ENCODE measurements at places on chromosomes 1 and 21.

DNA sequence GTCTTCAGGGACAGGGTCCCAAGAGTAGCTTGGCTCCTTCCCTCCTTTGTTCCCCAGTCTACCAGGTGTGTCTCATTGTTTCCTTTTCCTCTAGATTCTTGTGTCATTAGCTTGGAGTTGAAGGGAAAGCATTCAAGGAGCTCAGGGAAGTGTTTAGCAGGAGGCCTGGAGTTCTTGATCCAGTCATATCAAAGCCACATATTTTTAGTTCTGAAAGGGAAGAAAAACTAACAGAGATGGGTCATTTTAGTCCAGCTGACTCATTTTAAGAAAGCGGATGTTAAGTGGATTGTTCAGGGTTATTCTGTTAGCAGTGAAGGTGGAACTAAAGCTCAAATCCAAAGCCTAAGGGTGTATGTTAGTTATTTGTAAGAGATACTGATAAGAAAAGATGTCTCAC is 721 bp downstream of the C1orf54 start:
- no peak for DNase-seq

DNA sequence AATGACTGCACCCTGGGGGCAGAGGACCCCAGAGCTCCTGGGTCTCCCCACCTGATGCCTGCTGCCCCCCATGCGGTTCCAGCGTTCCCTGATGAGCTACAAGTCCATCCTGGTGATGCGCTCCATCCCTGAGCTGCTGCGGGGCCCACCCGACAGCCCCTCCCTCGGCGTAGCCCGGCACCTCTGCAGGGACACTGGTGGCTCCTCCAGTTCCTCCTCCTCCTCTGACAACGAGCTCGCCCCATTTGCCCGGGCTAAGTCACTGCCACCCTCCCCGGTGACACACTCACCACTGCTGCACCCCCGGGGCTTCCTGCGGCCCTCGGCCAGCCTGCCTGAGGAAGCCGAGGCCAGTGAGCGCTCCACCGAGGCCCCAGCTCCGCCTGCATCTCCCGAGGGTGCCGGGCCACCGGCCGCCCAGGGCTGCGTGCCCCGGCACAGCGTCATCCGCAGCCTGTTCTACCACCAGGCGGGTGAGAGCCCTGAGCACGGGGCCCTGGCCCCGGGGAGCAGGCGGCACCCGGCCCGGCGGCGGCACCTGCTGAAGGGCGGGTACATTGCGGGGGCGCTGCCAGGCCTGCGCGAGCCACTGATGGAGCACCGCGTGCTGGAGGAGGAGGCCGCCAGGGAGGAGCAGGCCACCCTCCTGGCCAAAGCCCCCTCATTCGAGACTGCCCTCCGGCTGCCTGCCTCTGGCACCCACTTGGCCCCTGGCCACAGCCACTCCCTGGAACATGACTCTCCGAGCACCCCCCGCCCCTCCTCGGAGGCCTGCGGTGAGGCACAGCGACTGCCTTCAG is 35.5 kb downstream of the TRIM11 start:
- DNase-seq: no peak

GRCh38 chr21:41767606-41768436 is 969 bp upstream of the RIPK4 start:
- DNase-seq: no peak

DNA sequence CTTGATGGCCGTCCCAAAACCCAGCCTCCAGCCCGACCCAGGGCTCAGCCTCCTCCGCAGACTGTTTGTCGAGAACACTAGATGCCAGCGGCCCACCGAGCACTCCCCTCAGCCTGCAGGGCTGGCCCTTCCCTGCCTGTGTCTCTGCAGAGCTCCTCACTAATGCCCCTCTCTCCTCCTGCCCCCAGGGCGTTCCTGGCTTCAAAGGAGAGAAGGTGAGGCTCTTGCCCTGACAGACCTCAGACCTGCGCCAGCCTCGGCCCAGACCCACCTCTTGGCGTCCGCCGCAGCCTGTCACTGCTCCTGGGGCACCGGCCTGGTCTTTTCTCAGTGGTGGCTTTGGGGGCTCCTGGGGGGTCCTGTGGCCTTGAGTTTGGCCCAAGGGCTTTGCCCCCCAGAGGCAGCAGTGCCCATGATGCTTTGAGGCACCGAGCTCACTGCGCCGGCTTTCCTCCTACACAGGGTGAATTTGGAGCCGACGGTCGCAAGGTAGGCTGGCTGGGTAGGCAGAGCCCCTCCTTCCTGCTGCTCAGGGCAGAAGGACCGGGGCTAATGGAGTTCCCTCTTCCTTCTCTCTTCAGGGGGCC is 18.4 kb downstream of the COL6A2 start:
- no peak for DNase-seq

GRCh38 chr1:84720221-84720780 is 30.0 kb upstream of the SSX2IP start:
- DNase-seq: no peak

DNA sequence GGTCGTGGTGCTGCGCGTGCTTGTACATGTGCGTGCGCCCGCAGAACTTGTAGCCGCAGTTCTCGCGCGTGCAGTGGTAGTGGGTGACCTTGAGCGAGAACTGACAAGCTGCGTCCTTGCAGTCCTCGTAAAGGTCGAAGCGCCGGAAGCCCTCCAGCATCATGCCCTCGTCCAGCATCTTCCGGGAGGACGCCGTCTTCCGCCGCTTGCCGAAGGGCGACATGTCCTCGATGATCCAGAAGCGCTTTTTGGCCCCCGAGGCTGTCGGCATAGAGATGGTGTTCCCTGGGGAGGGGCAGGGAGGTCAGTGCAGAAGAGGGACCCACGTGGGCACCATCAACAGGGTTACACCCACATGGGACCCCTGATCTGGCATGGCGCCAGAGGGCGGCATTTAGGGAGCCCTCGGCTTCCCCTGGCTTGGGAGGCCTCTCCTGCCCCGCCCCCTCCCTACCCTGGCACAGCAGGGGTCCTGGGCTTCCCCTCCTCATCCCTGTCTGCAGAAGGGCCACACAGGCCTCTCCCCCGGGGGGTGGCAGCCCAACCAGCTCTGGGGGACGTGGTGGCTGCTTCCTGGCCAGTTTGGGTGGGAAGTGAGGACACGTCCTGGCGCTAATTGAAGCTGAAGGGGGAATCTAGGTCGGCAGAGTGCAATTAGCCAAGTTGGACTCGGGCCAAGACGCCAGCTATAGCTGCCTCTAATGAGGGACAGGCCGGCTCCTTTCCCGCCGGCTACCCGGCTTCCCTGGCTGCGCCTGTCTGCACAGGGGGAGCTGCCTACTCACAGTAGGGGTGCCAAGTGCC is 156.5 kb downstream of the CASZ1 start:
- DNase-seq: no peak

DNA sequence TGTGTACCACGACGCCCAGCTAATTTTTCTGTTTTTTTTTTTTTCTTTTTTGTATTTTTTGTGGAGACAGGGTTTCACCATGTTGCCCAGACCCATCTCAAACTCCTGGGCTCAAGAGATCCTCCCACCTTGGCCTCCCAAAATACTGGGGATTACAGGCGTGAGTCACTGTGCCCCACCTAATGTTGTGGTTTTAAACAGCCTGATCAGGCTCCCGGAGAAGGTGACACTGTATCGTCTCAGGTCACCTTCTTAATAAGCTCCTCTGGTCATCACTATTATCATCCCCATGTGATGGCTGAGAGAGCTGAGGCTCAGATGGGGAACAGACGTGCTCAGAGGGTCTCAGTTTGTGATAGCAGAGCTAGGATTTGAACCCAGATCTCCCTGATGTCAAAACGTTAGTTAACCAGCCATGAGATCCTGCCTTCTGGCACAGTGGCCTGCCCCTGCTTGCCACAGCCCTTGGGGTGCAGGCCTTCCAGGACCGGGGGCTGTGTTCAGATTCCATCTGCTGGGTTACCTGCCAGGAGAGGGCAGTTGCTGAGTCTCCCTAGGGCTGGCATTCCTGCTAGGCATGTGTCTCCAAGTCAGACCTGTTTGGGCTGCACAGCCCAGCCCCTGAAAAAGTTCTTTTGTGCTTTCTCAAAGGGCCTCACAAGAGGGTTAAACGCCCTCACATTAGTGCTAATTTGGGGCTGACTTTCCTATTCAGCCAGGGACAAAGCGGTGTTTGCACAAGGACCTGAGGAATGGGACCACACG is 32.7 kb upstream of the GRHL3 start:
- DNase-seq: no peak

DNA sequence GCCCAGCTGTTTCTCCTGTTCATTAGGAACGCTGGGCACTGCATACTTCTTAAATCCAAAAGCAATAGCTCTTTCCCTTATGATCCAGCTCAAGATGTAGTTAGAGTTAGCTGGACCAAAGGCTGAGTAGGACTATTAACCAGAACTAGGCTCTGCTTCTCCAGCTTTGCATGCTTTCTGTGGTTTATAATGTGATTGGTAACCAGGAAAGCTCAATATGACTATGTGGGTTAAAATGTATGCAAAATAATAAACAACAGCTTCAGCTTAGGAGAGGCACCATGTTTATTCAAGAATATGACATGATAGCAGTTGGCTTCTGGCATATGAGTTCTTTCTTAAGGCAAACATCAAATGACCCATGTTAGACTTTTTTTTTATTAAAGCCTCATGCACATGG is 73.8 kb downstream of the LYPLAL1 start:
- DNase-seq: no peak

DNA sequence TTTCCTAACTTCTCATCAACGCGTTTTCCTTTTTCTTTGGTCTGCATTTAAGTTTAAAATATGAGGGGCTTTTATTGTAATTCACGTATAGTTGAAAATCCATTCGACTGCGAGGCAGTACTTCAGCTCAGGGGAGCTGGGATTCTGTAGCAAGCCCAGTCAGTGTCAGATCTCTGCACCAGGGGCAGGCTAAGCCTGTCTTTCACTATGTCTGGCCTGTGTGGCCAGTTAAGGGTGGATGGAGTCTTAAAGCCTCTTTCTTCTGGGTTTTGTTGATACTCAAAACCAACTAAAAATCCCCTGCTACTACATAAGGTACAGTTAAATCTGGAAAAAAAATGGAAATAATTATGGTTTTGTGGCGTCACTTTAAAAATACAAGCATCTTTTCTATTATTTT is 124.7 kb downstream of the TYW3 start:
- no peak for DNase-seq

DNA sequence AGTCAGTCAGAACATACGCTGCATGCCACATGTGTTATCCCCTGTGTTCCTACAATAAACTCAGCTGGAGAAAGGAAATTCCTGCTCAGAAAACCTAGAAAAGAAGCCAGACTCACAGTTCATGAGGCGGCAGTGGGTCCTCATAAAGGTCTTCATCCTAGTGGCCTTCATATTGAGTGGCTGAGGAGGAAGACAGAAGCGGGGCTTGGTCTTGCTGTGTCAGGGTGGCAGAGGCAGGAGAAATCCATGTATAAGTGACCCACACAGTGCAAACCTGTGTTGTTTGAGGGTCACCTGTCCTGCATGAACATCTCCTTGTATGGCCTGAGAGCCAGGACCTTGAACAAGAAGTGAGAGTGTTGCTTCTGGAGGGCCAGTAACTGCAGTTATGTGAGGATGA is 4.0 kb upstream of the WNT3A start:
- DNase-seq: no peak

DNA sequence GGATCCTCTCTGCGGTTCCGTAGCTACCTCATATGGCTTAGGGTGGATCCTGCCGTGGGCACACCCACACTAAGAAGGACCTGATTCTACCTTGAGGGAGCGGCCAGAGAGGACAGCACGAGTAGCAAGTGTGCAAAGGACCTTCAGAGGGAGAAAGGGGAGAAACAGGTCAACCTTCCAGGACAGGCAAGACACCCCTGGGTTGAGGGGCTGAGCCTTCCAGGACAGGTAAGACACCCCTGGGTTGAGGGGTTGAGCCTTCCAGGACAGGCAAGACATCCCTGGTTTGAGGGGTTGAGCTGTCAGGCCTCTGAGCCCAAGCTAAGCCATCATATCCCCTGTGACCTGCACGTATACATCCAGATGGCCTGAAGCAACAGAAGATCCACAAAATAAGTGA is 23.1 kb upstream of the PDPN start:
- DNase-seq: no peak

DNA sequence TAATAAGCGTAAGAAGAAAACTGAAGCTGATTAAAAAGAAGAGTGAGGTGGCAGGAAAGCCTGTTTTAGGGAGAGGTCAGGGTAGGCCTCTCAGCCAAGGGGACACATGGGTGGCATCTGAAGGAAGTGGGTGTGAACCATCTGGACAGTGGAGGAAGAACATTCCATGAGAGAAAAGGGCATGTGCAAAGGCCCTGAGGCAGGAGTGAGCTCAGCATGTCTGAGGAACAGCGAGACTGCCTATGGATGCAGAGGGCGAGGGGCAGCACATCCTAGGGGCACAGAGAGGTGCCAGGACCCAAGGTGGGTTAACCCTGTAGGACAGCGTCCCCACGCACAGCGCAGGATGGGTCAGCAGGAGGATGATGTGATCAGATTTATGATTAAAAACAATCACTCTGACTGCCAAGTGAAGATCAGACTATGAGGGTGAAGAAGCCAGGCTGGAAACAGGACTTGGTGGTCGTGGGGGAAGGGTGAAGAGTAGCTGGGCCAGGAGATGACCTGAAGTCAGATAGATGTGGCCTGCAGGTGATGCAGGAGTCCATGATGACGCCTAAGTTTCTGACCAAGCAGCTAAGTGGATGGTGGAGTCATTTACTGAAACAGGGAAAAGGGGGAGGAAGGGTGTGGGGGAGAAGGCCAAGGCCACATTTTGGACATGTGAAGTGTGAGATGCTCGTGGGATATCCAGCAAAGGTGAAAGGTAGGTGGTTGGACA is 37.9 kb downstream of the PABPC4 start:
- no peak for DNase-seq

GRCh38 chr21:38490411-38491020 is 7.8 kb downstream of the ERG start:
- no peak for DNase-seq

DNA sequence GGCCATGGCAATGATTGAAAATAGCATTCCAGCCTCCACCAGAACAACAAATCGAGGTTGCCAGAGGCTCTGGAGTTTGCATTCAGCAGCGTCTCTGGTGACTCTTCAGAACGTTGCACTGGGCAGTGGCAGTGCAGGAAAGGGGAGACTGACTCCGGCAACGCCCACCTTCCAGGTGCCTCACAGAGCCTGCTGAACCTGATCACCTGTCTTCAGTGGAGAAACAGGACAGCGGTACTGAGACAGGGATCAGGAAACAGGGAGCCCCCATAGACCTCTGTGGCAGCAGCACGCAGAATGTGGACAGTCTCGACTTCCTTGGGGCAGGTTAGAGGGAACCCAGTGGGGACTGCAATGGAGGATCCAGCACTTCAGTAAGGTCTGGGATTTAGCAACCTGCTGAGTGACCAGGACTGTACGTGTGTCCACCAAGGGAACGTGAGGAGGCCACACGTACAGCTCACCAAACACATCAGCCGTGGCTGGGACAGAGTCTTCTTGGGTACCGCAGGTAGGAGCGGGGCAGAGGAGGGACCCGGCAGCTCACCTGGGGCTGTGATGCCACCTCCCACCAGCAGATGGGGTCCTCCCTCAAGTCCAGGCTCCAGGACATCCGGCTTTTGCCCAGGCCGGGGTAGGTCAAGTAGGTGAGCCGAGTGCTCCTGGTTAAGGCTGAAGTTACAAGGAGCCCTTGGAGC is 128.6 kb downstream of the PRDM2 start:
- DNase-seq: no peak

- DNase-seq: no peak
Observed at GRCh38 chr1:213325482-213325881, 274.4 kb downstream of the RPS6KC1 start.
